RPMI7951 (cell line): ENCODE measurements at places on chromosomes 12 and 14.

DNA sequence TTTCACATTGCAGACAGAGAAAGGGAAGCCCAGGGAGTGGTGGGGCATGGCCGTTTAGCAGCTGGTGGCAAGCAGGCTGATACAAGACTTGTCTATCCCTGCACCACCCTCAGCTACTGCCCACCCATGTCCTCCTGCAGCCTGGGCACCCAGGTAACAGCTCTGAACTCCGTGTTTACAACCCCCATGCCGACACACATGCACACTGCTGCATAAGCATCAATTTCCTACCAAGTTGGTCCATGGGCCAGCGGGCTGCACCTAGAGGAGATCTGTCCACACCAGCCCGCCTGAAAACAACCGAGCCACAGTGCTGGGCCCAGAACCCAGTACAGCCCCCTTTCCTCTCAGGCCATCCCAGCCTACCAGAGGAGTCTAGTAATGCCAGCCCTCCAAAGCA lies 75.9 kb upstream of the C14orf180 start:
- DNase-seq, result no peak

- no peak for DNase-seq
Measured at GRCh38 chr12:29216797-29217575, 67.9 kb downstream of the FAR2 start.

DNA sequence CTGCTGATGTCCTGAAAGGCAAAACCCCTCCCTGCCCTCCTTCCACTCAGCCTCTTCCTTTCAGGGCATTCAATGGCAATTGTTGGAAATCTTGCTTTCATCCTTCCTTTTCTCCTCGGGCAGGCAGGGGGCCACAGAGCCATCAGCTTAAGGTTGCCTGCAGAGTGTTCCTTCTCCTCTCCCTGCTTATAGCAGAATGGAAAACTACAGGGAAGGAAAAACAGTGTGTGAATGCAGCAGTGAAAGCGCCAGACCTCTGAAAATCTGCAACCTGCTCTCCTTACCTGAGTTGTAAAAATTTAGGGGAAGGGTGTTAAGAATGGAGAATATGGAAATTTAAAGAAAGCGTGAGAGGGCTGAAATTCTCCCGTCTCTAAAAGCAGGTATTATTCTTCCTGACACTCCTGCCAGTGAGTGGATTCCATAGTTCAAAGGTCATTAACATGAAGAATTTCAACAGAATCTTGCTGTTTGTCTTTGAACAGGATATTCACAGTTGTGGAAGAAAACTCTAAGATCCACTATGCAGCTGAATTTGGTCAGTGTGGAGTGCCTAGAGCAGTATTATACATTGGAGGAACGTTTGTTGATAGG lies 348.8 kb downstream of the KCNH5 start:
- no peak for DNase-seq

DNA sequence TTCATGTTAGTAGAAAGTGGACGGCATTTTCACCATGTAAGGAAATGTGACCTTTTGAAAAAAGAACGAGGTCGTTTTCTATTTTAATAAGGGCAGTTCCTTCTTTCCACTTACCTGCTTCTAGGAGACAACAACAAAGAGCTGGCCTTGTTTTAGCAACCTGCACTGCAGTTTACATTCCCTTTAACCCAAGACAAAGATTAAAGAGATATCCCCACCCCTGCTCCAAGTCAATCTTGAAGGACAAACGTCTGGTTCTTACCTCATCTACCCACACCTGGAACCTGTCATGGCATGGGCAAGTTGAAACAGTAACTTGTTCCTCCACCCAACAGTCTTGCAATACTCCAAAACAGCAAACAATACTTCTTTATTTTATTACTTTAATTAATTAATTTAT lies 32.7 kb downstream of the ZCCHC8 start:
- no peak for DNase-seq

DNA sequence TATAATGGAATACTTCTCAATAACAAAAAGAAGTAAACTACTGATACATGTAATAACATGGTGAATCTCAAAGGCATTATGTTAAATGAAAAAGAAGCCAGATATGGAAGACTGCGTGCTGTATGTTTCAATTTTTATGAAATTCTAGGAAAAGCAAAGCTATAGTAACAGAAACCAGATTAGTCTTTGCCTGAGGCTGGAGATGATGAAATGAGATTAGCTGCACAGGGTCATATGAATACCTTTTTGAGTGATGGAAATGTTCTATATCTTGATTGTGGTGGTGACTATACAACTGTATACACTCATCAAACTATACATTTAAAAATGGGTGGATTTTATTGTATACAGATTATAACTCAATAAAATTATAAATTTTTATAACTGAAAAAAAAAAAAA lies 113.5 kb downstream of the TMEM30B start:
- no peak for DNase-seq

DNA sequence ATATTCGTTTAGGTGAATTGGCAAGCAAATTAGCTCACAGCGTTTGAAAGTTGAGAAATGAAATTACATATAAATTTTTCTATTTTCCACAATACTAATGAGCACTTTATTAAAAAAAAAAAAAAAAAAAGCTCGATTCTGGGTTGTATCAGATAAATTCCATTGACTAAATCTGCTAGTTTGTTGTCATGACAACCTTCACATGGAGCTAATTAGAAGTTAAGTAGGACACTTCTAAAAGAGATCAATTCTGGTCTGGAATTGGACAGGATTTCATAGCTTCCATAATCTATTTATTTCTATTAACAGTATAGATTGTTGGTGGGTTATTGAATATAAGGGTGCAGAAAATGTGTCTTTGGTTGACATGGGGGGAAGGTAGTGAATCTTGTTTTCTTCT lies 85.5 kb upstream of the NEDD1 start:
- DNase-seq, result no peak

- no peak for DNase-seq
Measured at GRCh38 chr12:2251526-2252209, 198.9 kb downstream of the CACNA1C start.

- DNase-seq, result no peak
Measured at GRCh38 chr12:130136509-130137039, 25.7 kb upstream of the FZD10 start.

DNA sequence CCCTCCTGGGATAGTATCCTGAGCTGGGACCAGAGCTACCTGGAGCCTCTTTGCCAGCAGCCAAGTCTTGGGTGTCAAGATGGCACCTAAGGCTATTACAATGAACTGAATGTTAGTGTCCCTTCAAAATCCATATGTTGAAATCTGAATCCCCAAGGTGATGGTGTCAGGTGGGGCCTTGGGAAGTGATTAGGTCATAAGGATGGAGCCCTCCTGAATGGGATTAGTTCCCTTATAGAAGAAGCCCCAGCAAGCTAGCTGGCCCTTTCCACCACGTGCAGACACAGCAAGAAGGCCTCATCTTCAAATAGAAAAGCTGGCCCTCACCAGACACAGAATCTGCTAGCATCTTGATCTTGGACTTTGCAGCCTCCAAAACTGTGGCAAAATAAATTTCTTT lies 12.4 kb downstream of the NFKBIA start:
- no peak for DNase-seq

- no peak for DNase-seq
Measured at GRCh38 chr12:106273491-106273890, 25.7 kb upstream of the CKAP4 start.
